ENCODE measurements at places on chromosomes 11 and 22.

- DNase-seq, result no peak
These were observed 9.8 kb downstream of the HYOU1 start for GRCh38 chr11:119047205-119047604.

DNA sequence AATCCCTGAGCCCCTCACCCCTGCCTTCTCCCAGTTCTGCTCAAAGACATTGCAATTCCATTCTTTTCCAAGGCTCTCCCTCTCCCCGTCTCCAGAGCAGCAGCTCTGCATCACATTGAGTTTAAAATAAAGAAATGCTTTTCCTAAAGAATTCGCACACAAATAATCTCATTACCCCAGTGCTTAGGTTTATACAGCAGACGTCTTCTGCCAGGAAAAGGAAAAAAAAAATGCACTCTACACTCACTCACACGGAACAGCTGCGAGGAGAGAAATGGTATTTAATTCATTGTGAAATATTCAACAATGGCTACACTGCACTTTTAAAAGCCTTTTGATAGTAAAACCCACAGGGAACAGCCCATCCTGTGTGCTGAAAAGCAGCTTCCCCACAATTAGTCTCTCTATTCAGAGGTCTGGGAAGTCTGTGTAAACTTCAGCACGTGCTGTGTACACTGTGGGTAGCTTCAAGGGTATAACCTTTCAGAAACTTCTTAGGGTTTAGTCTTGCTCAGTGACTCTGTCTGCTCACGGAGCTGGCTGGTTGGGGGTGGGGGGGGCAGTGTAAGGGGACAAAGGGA lies 42.8 kb downstream of the ETS1 start:
- DNase-seq, result no peak

DNA sequence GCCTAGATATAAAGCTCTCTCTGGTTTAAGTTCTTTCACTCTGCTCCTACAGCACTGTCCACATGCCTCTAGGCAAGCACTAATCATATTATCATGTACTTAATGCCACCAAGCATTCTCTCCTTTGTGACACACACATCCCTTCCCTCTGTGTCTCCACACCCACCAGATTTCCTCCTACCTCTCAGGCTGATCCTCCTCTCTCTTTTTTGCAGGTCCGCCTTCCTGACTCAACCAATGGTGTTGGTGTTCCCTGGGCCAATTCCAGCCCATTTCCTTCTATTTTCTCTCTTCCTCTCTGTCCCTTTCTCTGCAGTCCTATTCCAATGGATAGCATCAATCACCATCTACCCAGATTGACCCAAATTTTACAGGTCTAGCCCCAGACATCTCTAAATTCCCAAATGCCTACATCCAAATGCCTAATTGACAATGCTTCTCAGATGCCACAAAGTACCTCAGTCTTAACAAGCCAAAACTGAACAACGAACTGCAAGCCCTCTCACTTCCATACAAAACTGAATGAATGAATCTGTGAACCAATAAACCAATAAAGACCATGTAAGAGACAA lies 504 bp upstream of the ZNF215 start:
- DNase-seq, result no peak

- DNase-seq, result no peak
These were observed 14.4 kb downstream of the KCNJ5 start for GRCh38 chr11:128905345-128906184.

- no peak for DNase-seq
These were observed 651 bp downstream of the CTSF start for GRCh38 chr11:66567787-66568123.

DNA sequence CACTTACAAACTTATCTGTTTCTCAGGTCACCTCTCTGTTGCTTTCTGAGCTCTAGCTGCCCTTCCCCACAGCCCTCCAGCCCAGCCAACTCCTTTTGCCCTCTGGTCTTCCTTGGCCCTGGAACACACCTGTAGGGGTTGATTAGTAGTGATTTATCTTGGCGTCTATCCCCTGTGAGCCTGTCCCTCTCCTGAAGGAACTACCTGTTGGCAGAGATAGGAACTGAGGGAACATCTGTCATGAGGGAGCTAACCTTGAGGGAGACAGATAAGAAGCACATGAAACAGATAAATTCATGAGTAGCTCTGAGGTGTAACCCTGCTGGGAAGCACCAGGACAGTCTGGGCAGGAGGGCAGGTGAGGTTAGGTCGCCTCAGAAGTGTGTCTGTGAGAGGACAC lies 38.9 kb downstream of the CABIN1 start:
- DNase-seq, result no peak

Data from liver (tissue), 10 donors.